ENCODE measurements at places on chromosomes 3 and 15.

DNA sequence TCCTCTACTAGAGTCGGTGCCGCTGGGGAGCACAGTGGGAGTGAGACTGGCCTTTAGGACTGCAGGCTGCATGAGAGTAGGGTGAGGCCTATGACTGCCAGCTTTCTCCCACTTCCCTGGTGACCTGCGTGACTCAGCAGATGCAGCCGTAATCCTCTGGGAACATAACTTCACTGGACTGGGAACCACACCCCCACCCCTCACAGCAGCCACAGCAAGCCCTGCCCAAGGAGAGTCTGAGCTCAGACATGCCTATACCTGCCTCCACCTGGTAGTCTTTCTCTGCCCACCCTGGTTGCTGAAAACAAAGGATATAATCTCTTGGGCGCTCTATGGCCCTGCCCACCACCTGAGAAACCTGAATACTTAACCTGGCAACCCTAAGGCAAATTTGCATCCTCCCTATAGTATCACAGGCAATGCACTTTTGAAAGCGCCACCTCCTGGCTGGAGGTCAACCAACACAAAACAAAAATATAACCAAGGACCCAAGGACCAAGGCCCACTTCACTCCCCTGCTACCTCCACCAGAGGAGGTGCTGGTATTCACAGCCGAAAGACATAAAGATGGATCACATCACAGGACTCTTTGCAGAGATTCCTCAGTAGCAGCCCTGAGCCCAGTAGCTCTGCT lies 308.9 kb downstream of the CTNNB1 start:
- no peak for DNase-seq

DNA sequence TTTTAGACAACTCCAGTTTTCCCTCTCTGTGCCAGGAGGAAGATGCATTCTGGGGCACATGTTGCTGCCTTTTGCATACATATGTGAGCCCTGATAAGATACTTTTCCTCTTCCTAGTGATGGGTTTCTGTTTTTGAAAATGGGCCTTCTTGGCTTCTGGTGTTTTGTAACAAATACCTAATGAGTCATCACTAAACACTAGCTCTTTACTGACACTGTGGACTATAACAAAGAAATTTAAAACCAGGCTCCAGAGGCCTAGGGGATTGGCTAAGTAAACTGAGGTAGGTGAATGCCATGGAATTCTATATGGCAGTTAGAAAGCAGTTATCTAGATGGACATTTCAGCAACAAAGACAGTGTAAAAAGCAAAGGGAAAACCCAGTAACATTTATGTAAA lies 93.4 kb upstream of the NR2E3 start:
- no peak for DNase-seq

- no peak for DNase-seq
Observed at GRCh38 chr15:55587321-55588069, 650 bp downstream of the PYGO1 start.

DNA sequence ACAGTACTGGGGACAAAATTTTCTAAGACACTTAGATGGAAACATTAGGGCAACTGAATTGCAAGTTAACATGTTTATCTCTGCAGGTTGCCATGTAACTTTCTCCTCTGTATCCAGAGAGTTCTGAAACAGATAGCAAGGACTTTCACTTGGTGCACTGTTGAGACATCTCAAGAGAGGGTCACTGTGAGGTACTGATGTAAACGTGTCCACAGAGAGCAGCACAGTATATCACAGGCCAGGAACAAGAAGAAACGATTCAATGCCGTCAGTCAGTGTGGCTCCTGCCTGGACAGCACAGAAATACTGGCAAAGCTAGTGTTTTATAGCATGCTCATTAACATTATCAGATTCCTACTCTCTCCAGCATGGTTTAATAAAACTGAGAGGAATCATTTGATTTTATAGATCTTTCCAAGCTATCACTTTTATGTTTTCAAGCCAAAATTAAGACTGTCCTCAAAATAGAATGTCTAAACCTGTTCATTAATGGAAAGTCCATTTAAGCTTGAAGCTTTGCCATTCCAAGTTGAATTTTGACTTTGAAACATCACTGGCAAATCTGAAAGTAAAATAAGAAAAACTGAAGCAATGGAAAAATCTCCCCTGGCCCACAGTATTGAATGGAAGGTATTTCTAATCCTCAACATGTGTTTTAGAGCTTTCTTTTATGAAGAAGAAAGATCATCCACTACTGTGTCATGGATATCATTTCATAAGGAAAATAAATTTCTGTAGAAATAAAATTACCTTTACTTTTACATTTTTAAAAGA lies 102.7 kb downstream of the IMPG2 start:
- no peak for DNase-seq

GRCh38 chr15:98412852-98413251 lies 235.5 kb upstream of the IGF1R start:
- DNase-seq: no peak

GRCh38 chr3:38608086-38608775 lies 41.3 kb downstream of the SCN5A start:
- DNase-seq: no peak

DNA sequence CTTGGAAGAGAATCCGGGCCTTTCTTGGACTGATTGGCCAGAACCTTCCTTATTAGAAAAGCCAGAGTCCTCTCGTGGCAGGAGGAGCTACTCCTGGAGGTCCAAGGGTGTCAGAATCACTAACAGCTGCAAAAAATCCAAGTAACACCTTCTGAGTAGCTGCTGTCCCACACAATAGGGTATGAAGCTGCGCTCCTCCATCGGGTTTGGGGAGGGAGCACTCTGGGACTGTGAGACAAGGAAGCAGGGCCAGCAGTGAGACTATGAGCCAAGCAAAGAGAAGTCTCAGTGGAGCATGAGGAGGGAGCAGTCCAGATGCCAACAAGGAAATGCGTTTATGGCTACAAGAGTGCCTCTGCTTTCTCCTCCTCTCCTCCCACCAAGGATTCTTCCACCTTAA lies 21.7 kb downstream of the SEMA3G start:
- DNase-seq: peak; percentile 7

DNA sequence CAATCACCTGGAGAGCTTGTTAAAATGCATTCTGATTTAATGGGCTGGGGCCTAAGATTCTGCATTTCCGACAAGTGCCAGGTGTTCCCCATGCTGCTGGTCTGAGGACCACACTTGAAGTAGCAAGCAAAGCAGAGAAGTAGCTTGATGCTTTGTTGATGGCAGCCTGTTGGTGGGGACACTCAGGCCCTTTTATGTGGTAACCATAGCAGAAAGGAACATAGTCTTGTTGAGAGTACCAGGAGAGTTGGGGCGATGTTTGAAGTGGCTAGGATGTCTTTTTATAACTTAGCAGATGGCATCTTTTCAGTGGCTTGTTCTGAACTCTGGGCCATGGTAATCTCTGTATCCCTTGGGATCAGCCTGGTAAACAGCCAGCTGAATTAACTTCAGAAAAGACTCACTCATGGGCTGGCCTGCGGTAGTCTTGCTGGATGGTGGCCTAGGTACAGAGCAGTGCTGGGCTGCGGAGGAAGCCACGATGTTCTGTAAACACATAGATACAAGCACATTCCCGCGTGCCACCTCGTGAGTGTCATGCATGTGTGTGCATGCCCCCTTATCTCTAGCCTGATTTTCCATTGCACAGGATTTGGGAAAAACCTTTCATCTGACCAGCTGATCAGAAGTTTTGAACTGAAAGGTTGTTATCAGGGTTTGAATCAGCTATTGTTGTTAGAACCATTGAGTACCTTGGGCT lies 292.4 kb upstream of the LRRFIP2 start:
- no peak for DNase-seq

DNA sequence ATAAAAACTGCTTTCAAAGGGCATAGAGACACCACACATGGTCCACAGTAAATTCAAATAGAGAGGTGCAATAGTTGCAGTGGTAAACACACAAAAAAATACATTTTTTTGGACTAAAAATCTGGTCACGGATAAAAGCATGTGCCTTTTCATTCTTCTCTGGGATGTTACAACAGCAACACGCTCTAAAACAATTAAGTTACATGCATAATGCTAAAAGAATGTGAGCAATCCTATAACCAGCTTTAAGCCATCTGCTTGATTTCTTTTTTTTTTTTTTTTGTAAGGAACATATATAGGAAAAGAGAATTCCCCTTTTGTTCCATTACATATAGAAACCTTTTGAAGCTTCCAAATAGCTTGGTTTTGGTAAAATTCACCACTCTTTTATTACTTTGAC lies 20.0 kb downstream of the WNT5A start:
- no peak for DNase-seq

- no peak for DNase-seq
Observed at GRCh38 chr3:38558864-38559263, 62.7 kb downstream of the EXOG start.

GRCh38 chr3:86653661-86654205 lies 337.2 kb downstream of the VGLL3 start:
- no peak for DNase-seq

GRCh38 chr3:46334741-46335478 lies 19.0 kb upstream of the CCR2 start:
- DNase-seq: no peak

DNA sequence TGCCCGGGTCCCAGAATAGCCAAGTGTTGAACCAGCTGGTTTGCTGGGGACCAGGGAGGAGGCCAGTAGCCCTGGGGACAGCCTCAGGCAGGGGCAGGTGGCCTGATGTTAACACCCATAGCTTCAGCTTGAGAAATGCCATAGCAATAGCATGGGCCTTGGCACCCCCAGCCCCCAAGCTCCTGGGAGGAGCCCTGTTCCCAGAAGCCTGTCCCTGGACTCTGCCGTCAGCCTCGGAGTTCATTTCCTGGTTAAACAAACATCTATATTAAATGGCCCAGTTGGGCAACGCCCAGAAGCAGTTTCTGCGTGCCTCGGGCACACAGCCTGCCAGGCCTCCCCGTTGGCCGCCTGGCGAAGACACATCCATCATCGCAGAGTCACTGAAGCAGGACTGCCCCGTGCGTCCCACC lies 58.2 kb downstream of the FGD5 start:
- no peak for DNase-seq

DNA sequence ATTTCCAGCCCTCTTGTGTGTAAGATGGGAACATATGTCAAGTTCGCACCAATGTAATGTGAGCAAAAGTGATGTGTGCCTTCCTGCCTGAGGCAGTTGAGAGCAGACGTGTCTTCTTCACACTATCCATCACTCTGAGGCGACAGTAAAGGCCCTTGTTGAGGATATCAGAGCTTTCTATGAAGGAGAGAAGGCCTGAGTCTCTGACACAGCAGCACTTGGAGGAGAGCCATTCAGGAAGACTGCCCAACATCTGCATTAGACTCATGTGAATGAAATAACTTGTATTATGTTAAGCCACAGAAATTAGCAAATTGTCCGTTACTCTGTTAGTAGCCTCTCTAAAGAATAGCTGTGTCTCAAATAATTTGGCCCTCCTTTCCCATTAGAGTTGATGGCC lies 108.8 kb upstream of the CCDC54 start:
- no peak for DNase-seq

GRCh38 chr3:160106905-160107861 lies 118.0 kb upstream of the C3orf80 start:
- DNase-seq: no peak

- no peak for DNase-seq
Observed at GRCh38 chr15:62173215-62173614, 8.1 kb upstream of the C2CD4B start.

DNA sequence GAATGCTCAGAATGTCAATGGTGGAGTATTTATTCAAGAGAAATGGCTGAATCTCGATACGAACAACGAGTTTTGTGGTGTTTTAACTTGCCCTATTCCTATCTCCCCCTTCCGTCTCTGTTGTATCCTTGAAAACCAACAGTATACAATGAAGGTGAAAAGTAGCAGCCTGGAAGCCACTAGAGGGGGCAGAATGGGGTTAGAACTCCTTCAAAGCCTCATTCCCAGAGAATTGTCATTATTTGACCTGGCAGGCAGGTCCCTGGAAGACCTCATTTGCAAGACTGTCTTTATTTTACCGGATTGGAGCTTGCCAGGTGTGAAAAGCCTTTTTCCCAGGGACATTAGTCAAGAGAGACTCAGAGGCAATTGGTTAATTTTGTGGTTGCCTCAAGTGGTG lies 139.4 kb downstream of the LRRC28 start:
- no peak for DNase-seq

DNA sequence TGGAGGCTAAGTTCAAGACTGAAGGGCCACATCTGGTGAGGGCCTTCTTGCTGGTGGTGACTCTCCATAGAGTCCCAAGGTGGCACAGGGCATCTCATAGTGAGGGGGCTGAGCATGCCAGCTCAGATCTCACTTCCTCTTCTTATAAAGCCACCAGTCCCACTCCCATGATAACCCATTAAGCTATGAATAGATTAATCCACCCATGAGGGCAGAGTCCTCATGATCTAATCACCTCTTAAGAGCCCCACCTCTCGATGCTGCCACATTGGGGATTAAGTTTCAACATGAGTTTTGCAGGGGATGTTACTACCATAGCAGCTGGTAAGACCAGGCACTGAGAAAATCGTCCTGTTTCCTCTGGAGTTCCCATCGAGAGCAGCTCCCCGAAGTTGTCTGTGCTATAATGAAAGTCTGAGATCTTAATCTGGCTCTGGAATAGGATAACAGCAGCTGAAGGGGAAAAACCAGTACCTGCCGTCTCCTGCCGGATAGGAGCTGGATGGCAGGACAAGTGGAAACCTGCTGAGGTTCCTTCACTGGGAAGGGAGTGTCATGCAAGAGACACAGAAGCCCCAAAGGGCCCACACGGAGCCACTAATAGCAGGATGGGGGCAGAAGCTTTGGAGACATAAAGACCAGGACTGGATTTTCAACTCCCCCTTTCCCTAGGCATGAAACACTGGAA lies 79.5 kb upstream of the EPHB3 start:
- DNase-seq: no peak

- DNase-seq: no peak
Observed at GRCh38 chr3:151011427-151011826, 38.9 kb upstream of the CLRN1 start.

- DNase-seq: no peak
Observed at GRCh38 chr3:74537164-74537563, 77.3 kb downstream of the CNTN3 start.

- DNase-seq: peak; percentile 10
Observed at GRCh38 chr15:99435877-99436541, 129.8 kb upstream of the MEF2A start.

DNA sequence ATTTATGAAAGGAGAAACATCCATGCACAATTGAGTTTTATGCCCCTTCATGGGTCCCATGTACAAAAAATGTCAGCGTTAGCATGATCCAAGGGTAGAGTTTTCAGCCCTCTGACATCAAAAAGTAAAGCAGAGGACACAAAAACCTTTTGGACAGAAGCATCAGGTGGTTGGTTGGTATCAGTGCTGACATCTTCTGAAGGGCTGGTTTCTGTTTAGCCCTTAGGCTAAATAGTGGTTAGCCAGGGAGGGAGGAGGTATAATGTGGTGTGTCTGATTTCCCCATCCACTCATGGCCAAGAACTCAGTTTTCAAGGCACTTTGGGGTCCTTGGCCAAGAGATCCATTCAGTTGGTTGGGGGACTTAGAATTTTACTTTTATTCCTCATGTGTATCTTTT lies 16.5 kb downstream of the CCDC66 start:
- DNase-seq: no peak

GRCh38 chr3:159001711-159002110 lies 199.9 kb downstream of the MFSD1 start:
- DNase-seq: no peak

Data from omental fat pad (tissue), 4 donors.